ENCODE measurements at places on chromosomes 4 and X.

- DNase-seq = no peak
Observed at GRCh38 chr4:67160394-67160793, 384.9 kb downstream of the CENPC start.

GRCh38 chr4:8126523-8126922, 32.1 kb downstream of the ABLIM2 start:
- no peak for DNase-seq

DNA sequence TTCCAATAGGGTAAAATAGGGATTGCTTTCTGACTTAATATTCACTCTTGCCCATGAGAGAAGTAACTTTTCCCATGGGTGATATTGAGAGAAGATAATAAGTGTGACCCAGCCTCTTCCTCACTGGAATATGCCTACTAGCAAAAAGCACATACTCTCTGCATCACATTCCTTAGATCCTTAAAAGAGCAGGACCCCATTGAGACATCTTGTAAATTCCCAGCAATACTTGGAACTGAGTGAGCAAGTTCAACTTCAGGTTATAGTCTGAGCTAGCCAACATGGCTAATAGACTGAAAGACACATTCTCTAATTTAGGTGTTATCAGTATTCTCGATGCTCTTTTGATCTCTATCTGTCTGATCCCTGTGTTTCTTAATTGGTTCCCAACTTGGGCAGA, 1372.3 kb downstream of the STIM2 start:
- DNase-seq = no peak

GRCh38 chr4:168713253-168713652, 216.4 kb downstream of the PALLD start:
- DNase-seq = no peak

GRCh38 chr4:154577324-154577723, 13.2 kb downstream of the FGA start:
- no peak for DNase-seq
